ENCODE measurements at places on chromosomes 2 and 18.

- DNase-seq = no peak
Observed at GRCh38 chr2:121382744-121383143, 97.7 kb upstream of the TFCP2L1 start.

DNA sequence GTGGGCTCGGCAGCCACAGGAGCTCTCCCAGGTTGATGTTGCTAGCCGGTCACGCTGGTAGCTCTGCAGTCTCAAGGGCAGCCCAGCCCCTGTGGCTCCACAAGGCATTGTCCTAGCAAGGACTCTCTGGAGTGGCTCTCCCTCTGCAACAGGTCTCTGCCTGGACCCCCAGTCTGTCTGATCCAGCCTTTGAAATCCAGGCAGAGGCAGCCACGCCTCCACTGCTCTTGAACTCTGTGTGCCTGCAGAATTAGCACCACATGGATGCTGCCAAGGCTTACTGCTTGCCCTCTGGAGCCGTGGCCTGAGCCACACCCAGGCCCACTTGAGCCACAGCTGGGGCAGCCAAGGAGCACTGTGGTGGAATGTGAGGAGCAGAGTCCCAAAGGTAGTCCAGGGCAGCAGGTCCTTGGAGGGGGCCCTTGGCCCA is 43.0 kb upstream of the FAHD2A start:
- DNase-seq = no peak

DNA sequence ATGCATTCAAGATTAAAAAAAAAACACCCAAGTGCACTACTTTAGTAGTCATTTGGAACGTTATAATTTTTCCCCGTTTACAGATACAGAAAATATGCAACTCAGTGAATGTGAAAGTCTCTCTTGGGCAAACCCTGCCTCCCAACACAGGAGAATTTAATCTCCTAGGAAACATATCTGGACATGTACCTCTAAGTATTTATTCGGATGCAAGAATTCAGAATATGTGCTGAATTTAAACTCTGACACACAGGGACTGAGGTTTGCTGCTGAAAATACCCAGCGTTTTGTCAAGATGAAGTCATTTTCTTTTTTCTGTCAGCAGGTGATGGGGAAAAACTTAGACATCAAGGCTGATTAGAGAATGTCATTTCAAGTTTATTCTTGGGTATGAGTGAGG is 105.4 kb downstream of the ACKR3 start:
- no peak for DNase-seq

- DNase-seq = no peak
Observed at GRCh38 chr2:38075507-38076151, at the start of gene CYP1B1. TSS of gene CYP1B1 (minus strand) at chr2:38076151. CDS start at chr2:38075388, 763 bp downstream.

GRCh38 chr2:64866797-64867196 is 122.4 kb upstream of the SLC1A4 start:
- no peak for DNase-seq

- DNase-seq = no peak
Observed at GRCh38 chr2:150383587-150383986, 103.9 kb downstream of the RND3 start.

DNA sequence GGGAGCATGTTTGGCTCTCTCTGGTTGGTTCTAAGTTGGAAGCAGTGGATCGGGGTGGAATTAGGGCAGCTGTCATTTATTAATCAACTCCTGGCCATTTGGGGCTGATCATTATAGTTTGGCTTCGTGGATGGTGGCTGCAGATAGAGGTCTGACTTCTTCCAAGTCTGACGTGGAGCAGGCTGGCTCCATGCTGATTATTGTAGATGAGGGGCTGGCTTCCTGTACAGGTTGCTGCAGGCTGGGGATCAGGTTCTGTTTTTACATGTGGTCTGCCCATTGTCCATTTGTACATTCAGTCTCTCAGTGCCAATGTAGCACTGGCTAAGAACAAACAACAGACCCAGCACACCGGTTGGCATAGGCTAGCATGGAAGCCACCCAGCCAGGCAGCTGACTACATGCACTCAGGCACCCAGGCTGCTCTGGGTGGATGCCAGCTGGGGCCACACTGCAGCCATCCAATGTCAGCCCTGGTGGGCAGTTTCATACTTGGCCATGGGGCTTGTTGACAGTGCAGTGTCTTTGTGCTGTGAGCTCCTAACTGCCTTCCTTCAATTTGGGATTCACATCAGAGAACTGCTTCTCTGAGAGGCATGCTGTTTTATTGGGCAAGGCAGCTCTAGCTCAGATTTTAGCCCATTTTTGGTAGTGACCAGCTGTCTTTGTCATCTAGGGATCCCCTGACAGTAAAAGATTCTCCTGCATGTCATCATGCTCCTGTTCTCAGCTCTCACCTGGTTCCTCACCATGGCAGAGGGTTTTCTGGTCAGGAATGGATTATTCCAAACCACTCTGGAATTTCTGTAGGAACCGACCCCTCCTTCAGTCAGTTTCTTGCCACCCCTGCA is 25.4 kb downstream of the NPAS2 start:
- DNase-seq = no peak

All from NCI-H1436 (cell line).